Peyer's patch (tissue), 4 donors: ENCODE measurements at places on chromosomes 5 and 9.

DNA sequence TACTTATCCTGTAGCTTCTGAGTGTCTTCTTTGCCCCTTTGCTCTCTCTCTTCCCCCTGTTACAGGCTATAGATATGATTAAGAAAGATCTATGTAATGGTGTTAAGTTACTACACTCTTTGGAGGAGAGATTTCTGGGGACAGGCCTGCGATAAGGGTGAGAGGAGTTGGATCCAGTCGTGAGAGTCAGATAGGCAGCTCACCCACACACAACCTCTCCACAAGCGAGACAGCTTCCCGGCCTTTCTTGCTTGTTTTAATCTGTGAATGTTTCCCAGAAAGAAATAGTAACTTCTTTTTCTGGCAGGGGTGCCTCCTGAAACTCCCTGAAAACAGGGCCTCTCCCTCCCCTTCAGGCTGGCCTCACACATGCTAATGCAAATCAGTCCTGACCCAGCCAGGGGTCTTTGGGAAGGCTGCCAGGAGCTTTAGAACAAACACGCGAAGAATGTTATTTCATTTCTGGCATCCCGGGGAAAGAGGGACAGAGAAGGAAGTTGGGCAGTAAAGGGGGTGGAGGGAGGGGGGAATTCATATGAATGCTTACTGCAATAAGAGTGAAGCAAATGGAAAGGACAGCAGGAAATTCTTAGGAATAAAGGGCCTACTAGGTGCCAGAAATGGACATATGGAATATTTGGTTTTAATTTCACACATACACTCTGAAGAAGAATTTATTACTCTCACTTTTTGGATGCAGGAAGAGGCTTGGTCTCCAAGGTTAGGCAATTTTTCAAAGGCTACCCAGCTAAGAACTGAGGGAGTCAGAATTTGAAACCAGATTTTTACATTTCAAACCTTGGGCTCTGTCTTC lies 215.8 kb upstream of the TRIM32 start:
- DNase-seq = no peak

DNA sequence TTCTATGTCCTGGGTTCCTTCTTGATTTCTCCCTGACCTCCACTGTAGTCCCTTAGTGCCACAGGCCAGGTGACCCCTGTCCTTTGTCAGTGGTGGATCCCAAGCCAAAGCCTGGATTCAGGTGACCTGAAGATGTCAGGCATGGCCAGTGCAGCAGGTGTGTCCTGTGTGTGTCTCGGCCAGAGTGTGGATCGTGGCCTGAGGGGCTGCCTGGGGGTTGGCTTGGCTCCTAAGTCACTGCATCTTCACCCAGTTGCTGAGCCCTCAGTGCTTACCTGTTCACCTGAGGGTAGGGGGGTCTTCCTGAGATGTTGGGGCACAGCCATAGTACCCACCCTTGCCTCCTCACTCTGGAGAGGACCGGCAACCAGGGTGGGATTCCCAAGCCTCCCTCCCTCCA lies 61.8 kb upstream of the PITX1 start:
- no peak for DNase-seq

- no peak for DNase-seq
Observed at GRCh38 chr5:10485142-10485795, 43.6 kb downstream of the ROPN1L start.

DNA sequence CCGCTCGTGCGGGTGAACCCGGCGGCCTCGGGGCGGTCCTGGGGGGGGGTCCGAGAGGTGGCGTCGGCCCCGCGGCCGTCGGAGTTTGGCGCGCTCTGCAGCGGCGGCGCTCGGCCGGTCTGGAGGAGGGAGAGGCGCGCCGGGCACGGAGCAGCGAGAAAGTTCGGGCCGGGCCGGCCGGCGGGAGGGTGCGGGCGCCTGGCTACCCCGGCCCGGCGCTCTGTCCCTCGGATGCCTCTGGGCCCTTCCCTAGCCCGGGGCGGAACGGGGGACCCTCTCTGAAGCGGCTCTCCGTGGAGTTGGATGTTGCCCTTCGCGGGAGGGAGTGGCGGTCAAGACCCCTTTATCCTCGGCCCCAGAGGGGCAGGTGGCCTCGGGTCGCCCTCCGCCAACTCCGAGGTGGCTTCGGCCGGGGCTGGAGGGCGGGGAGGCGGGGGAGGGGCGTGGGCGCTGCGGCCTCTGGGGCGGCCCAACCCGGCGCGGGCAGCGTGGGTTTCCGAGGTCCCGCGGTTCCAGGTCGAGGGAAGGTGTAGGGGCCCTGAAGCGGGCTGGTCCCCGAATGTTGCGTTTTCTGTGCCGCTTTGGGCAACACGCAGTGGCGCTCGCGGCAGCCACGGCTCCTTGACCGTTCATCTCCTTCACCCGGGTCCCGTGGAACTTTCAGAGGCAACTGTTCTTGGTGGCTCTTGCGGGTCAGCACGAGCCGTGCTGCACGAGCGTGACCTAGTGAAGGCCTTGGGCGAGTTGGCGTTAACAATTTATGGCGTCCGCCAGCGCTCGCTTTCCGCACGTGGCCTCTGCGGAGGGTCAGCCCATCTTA lies 290.5 kb downstream of the DOCK8 start:
- peak; percentile 72 for DNase-seq

DNA sequence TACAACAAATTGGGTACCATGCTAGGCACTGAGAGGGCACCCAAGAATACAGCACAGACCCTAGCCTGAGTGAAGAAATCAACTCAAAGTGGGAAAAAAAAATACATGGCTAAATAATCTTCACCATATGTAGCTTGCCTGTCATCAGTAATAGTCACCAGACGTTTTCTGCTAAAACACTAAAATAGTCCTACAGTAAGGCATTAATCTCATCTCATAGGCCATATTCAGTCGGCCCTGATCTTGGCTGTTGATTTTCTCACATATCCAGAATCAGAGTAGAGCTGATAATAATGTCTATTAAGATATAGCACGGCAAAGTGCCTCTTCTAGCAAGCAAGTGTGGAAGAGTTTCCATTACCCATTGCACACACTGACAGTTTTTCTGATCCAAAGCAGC lies 322.1 kb upstream of the SLC30A5 start:
- DNase-seq = no peak

GRCh38 chr5:174097486-174098185 lies 52.1 kb downstream of the NSG2 start:
- no peak for DNase-seq

- no peak for DNase-seq
Observed at GRCh38 chr5:103411711-103412110, 150.9 kb downstream of the NUDT12 start.

DNA sequence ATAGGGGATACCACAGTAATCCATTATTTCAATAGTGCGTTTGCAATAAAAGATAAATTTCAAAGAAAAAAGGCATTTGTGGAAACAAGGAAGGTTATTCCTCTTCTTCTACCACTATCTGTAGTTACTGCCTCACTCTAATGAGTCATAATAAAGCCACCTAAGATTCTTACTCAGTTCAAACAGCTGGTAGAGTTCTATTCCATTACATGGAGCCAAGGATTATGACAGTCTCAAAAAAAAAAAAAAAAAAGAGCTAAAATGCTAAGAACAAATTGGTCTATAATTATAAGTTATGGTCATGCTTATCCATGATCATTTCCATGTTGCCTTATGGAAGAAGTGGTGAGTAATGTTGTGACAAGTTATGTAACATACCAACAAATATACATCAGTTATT lies 46.3 kb downstream of the DENND1A start:
- no peak for DNase-seq

DNA sequence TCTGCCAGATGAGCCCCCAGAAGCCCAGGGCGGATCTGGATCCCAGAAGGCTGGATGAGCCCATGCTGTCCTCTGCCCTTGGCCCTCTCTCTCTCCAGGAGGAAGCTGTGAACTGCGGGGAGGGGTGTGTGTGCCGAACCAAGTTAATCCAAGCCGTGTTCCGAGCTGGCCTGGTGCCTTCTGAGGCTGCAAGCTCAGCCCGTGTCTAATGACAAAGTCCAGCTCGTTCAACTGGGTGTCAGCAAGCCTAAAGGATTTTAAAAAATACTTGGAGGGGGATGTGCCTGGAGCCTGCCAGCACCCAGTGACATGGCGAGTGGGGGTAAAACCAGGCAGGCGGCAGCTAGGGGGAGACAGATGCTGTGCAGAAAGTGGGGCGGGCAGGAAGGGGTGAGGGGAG lies 8.0 kb downstream of the STC2 start:
- no peak for DNase-seq

DNA sequence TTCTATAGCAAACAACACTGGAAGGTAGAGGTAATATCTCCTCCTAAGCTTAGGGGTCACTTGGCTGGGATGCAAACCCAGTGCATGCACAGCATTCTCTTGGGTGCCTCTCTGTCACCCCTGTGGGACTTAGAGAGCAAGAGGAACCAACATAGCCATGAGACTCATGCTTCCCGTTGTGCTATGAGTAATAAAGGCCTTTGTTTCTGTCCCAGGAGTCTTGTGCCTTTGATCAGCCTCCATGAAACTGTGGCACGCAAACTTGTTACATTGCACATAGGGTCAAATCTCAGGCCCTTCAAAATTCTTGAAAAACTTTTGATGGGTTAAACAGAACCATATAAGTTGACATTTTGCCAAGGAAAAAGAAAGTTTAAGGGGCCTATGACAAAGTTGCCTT lies 272.8 kb downstream of the TAF11L14 start:
- DNase-seq = no peak

DNA sequence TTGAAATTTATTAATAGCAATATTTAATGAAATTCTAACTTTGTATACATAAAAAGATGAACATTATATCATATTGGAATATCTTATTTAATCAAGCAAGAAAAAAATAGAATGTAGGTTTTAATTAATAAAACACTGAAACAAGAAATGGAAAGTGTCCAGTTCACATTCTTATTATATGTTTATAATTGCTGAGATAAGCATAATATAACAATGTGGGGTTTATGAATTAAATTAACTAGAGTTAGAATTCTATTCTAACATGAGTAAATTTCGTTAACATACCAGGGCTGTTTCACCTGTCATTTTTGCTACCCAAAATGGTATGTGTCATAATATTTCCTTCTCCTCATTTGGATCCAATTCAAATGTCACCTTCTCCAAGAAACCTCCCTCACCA lies 12.3 kb downstream of the CDH9 start:
- DNase-seq = no peak

DNA sequence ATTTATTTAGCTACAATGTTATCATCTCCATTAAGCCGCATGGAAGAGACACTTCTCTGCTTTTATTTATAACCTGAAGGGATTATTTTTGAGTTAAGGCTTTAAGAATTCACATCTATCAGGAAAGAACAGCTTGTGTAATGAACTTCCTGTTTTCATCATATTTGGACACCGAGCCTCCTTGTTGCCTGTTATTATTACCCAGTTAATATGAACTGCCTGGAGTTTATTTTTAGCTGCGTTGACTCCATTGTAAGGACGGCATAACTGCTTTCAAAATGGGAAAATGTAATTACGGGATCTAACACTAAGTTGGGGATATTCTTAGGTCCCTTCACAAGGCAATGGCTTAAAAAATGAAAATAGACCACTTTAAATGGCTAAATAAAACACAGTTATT lies 89.0 kb upstream of the NR4A3 start:
- DNase-seq = no peak

- no peak for DNase-seq
Observed at GRCh38 chr9:14311956-14312685, 1.8 kb downstream of the NFIB start.

GRCh38 chr5:107099506-107099905 lies 571.2 kb downstream of the EFNA5 start:
- DNase-seq = no peak

GRCh38 chr5:170614720-170615119 lies 110.9 kb downstream of the KCNIP1 start:
- no peak for DNase-seq

GRCh38 chr9:131271506-131271931 lies 4.8 kb downstream of the FAM78A start:
- DNase-seq = no peak
